Hepatocyte (in vitro differentiated cells): ENCODE measurements at places on chromosomes 12 and 14. TPM values are rescaled to one million over a fixed set of nuclear protein-coding genes. Genes with fewer than 3 reads are reported as not detected.

- DNase-seq, result no peak
These were observed 237.3 kb upstream of the GRIP1 start for GRCh38 chr12:66916189-66916588.

Gene ESR2
- 0.26 TPM in 1 of 2 replicates, not detected in the other for polyA plus RNA-seq

Gene SMCO2
- 0.43 TPM in 1 of 2 replicates, not detected in the other for polyA plus RNA-seq

Gene LMO3
- polyA plus RNA-seq, result 5.0 and 7.9 TPM in 2 replicates

GRCh38 chr12:62800707-62801400 is 134.1 kb downstream of the PPM1H start:
- no peak for DNase-seq

Gene CAPRIN2
- 19.0 and 23.0 TPM in 2 replicates for polyA plus RNA-seq

- DNase-seq, result peak; percentile 5
These were observed 346.2 kb upstream of the STXBP6 start for GRCh38 chr14:25396128-25396527.

DNA sequence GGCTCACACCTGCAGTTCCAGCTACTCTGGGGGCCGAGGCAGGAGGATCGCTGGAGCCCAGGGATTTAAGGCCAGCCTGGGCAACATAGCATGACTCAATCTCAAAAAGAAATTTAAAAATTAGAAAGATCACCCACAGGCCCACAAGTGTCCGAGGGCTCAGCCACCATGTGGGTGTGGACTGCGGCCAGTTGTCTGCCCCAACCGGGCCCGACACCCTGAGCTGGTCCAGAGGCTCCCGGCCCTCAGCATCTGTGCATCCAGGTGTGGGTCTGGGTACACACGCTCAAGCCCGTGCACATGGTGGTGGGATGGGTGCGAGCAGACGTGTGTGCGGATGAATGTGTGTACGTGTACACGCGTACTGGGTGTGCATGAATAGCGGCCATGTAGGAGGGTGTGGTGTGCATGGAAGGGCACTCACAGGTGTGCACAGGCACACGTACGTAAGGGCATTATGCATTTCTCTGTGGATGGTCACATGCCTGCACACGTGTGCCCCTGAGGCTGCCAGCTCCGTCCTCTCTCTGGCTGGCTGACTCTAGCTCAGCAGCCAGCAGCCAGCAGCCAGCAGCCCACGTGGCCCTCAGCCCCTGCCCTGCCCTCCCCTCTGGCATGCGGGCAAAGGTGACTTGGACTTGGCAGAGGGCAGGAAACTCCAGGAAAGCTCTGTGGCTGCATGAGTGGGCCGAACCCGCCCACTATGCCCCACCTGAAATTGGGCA is 23.3 kb upstream of the NUDT14 start:
- no peak for DNase-seq

- DNase-seq, result no peak
These were observed 595.5 kb downstream of the GALC start for GRCh38 chr14:87397499-87397898.

DNA sequence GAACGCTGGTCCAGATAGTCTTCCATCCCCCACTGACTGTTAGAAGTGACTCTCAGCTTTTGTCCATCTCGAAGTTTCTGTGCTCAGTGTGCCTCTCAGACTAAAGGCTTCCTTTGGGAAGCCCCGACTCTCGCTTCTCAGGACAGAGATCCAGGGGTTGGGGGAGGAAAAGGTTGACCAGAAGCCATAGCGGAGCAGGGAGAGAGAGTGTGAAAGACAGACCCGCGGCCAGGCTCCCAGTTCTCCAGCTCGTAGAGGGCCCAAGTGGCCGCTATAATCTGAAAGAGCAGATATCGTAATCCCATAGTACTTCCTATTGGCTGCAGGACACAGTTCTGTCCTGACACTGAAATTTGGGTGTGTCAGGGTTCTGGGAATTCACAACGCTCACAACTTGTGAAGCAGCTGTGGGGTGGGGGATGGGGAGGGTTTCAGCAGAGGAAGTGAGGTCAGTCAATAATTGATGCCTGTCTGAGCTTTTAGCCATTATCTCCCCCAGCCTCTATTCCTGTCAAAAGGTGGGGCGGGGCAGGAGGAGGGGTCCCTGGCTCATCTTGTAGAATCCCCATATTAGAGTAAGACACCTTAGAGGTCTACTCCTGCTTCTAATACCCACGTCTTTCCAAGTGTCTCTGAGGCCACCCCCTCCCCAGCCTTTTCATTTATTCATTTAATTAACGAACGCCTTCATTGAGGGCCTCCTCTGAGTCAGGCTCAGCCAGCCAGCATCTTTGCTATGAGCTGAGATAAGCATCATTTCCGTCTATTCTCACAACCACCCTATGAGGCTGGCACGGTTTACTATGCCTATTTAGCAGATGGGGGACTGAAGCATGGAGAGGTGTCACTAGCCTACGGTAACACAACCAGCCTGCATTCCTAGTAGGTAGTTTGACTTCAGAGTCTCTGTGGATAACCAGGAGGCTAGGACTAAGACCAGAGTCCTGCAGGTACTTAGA is 1.6 kb upstream of the ACVRL1 start:
- DNase-seq, result peak; percentile 45

Gene GLS2
- polyA plus RNA-seq, result 3.3 and 3.5 TPM in 2 replicates

- DNase-seq, result no peak
These were observed 214.1 kb upstream of the PELI2 start for GRCh38 chr14:55904086-55904485.

Gene CCDC85C
- polyA plus RNA-seq, result 33.8 and 47.2 TPM in 2 replicates

Gene KRT4
- polyA plus RNA-seq, result 4.2 and 7.2 TPM in 2 replicates

DNA sequence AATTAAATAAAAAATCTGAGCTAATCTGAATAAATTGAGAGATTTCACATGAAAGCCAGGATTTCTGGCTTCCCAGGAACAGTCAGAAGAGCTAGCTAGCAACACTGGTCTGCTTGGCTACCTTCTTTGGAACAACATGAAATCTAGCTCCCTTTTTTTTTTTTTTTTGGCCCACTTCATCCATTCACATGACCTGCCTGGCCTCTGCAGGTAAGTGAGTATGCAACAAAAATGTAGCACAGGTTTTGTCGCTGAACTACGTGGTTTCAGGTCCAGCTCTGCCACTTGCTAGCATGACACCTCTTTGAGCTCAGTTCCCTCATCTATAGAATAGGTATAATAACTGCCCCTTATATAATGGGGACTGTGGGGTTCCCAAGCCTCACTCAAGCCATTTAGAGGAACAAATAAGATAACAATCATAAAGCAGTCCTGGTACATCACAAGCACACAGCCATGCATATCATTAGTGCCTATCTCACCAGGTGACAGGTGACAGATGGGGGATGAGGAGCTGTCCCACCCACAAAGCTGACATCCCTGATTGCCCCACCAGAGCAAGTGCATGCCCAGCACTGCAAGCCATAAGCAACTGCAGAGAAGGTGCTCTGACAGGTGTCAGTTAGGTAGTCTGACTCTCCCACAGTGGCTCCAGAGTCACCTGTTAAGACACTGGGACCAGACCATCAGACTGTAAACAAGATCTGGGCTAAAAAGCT is 25.6 kb downstream of the PXN start:
- no peak for DNase-seq

GRCh38 chr12:94676031-94676641 is 25.8 kb upstream of the TMCC3 start:
- no peak for DNase-seq

Gene DAO
- polyA plus RNA-seq, result 0.41 and 0.88 TPM in 2 replicates

DNA sequence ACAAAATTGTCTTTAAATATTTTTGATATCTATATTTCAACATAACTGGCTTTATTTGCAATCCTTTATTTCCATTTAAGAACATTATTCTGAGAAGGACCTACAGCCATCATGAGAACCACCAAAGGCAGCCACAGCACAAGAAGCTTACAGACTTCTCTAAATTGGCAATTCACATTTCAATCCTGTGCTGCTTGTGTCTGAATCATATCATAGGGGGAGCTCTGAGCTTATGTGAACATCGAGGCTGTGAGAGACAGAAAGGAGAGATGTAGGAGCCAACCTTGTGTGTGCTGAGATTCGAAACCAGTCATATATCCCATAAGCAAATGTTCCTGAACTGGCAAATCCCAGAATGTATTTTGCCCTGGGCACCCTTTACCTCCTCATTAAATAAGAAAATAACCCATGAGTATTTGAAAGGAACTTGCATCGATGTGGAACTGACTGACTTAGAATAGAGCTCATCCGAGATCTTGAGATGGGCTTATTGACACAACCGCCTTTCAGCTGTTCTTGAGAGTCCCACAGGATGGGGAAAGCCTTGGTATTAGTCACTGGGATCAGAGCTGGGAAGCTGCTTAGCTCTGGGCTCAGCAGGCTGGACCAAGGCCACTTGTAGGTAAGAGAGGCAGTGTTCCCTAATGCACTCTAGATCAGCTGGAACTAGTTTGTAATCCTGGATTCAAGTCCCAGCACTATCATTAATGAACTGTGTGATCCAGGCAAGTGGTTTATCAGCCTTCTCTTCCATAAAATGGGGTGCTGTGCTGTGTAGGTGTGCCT is 329.8 kb downstream of the CACNA1C start:
- no peak for DNase-seq

DNA sequence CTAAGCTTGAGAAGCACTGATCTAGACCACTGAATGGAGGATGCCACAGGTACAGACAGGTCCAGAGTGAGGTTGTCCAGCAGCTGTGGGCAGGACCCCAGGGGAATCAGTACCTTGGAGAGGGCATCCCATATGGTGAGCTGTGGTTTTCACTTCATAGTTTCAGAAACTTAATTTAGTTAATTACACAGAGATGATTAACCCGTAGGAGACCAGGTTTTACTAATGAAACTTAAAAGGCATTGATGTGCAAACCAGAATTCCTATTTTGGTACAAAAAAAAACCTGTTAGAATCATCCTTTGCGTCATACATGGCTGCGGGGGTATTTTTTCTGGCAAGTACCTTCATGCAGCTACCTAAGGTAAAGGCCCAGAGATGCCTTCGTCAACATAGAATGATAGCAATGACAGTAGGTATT is 159.3 kb downstream of the DACT1 start:
- peak; percentile 31 for DNase-seq

Gene SPRYD4
- 3.2 TPM in 2 replicates for polyA plus RNA-seq

DNA sequence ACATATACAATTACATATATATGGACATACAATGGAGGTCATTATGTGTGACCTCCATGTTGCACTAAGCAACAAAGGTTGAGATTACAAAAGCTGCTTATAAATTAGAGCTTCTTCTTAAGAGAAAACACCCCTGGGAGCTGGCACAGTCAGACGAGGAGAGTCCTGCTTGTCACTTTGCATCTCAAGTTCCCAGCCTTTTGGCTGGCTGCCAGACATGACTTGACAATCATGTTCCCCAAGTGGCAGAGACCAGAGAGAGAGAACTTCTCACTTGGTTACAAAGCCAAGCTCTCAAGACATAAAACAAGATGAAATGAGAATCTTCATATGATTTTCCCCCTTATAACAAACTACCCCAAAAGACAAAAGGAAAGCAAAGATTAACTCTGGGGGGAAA is 8.5 kb upstream of the SYNJ2BP start:
- DNase-seq, result peak; percentile 14

DNA sequence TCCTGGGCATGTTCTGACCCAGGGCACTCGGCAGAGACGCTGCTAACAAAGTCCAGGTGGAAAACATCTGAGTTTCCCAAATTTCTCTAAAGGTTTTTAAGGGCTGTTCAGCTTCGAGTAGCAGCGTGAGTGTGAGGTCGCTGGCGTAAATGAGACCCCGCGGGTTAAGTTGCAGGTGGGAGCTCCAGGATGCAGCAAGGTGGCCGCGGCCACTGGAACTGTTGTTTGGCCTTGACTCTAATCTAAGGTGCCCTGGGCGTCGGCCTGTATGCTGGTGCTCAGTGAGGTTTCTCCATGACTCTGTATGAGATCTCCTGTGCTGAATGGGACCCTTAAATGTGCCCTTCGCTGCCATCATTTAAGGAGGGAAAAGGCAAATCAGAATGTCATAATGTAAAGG is 50.7 kb downstream of the ELK3 start:
- DNase-seq, result no peak
